ENCODE measurements at places on chromosomes 16 and 17.

GRCh38 chr17:38404174-38404943, 23.9 kb upstream of the ARHGAP23 start:
- no peak for DNase-seq

DNA sequence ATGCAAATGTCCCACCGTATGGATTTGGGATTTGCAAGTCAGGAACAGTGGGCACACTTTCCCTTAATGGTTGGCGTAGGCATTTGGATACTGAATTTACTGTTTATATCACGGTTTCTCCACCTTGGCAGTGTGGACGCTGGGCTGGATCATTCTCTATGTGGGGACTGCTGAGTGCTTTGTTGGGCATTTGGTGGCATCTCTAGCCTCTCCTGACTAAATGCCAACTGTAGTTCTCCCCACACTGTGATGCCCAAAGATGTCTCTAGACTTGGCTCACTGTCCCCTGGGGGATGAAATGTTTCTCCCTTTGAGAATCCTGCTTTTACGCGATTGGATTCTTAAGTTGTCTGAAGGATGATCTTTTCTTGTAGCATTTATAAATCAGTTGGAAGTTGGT, 49.0 kb downstream of the RBFOX1 start:
- no peak for DNase-seq

GRCh38 chr16:6146874-6147425, 1049.4 kb upstream of the EEF2KMT start:
- DNase-seq: no peak

DNA sequence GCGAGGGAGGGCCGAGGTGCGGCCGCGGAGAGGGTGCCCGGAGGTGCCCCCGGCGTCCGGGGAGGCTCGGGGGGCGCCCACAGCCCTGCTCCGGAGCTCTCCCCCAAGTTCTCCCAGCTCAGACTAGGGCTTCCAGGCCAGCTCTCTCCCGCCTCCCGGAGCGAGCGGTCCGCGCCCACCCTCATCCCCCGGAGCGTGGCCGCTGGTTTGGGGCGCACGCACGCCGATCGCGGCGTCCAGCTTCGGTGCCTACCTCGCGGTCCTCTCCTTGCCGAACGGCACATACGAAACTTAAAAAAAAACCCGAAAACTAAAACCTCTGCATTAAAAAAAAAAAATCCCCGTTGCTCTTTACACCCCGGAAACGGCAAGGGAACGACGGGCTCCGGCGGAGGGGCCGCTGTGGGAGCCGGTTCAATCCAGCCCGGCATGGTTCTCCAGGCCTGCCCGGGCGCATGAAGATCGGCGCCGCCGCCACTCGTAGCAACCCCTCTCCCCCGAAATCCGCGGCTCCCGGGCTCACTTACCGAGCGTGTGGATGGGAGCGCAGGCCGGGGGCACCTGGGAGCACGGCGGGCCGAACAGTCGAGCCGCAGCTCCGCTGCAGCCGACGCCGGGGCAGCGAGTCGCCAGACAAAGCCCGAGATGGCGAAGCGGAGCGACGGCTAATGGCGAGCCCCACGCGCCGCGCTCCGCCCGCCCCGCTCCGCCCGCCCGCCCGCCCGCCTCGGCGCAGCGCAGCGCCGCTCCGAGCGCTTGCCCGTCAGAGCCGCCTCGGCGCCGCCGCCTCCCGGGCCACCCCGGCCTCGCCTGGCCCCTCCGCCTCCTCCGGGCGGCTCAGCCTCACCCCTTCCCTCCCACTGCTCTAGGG, 973 bp upstream of the UBTF start:
- peak; percentile 72 for DNase-seq

- no peak for DNase-seq
Observed at GRCh38 chr16:66491716-66492064, 58.2 kb downstream of the TK2 start.

DNA sequence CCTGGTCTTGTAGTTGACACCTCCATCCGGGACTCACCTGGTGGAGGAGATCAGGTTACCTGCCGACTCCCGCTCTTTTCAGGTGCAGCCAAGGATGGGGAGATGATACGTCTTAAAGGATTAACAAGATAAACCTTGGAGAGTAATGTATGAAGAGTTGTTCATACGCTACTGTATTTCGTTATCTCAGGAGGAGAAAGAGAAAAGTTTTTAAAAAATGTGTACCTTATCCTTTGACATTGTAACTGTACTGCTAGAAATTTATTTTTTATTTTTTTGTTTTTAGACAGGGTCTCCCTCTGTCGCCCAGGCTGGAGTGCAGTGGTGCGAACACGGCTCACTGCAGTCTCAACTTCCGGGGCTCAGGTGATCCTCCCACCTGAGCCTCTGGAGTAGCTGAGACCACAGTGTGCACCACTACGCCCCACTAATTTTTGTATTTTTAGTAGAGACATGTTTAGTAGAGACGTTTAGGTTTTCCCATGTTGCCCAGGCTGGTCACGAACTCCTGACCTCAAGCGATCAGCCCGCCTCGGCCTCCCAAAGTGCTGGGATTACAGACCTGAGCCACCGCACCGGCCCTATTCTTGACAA, 764 bp upstream of the SMURF2 start:
- no peak for DNase-seq

DNA sequence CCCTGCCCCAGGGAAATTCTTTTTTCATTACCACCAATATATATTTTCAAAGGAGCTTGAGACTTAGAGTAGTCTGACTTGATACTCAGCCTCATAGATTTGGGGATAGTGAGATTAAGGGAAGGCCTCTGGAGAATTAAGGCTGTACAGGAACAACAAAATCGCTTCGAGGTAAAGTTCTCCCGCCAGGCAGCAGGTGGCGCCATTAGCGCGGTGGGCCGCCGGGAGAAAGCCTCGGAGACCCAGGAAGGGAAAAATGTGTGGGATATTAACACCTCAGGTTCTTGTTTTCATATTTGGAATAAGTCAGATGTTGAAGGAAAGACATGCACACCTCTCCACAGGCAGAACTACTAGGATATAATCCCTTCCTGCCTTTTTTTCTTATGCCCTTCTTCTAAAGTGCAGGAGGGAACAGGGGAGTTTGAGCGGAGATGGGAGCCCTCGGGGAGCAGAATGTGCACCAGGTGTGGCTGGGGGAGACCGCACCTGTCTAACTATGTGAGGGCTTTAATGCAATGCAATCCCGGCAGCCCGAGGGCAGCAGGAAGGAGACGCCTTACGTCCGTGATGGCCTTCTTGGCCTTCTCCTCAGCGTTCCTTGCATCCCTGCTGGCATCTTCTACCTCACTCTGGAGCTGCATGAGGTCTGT, 25.9 kb downstream of the MYH3 start:
- DNase-seq: no peak

DNA sequence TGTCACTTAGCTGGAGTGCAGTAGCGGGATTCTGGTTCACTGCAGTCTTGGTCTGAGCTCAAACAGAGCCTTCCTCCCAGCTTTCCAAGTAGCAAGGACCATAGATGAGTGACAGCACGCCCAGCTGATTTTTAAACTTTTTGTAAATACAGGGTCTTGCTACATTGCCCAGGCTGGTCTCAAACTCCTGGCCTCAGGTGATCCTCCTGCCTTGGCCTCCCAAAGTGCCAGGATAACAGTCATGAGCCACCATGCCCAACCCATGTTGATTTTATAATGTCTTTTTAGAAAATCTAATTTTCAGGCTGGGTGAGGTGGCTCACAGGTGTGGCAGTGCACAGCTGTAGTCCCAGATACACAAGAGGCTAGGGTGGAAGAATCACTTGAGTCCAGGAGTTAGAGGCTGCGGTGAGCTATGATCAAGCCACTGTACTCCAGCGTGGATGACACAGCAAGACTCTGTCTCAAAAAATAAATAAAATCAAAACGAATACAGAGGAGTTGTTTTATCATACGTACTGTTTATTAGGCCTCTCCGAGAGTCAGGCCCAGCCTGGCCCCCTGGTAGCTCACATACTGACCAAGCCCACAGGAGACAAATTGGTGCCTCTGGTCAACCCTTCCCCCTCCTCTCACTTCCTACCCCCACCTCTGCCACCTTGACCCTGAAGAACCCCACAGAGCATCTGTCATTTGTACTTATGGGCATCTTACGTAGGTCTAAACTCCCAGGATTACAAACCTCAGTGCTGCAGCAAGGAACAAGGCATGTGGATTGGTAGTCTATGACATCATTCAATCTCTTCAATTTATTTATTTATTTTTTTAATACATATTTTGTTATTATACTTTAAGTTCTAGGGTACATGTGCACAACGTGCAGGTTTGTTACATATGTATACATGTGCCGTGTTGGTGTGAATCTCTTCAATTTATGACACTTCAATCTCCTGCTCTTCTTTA, 13.6 kb downstream of the C16orf86 start:
- DNase-seq: no peak

GRCh38 chr16:80150978-80151721, 389.6 kb upstream of the DYNLRB2 start:
- DNase-seq: no peak

- no peak for DNase-seq
Observed at GRCh38 chr17:51709694-51710633, 448.6 kb downstream of the CA10 start.

- DNase-seq: no peak
Observed at GRCh38 chr17:1577583-1578013, 15.0 kb upstream of the PITPNA start.

- no peak for DNase-seq
Observed at GRCh38 chr16:56355786-56356275, 69.5 kb downstream of the AMFR start.

DNA sequence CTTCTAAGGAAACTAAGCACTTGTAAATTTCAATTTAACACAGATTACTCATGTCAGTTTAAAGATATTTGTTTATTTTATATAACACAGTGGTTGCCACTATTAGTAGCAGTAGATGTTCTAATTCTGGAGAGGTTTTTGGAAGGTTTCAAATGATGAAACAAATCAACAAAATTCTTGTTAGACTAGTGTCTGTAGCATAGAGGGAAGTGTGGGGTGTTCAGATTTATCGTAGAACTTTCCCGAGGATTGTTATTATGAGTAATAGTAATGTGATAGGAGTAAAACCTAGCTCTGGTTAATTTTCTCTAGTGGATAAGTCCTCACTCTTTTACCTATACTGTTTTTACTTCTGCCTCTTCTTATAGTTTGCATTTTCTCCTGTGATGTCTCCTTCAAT, 6.3 kb downstream of the GAN start:
- no peak for DNase-seq

DNA sequence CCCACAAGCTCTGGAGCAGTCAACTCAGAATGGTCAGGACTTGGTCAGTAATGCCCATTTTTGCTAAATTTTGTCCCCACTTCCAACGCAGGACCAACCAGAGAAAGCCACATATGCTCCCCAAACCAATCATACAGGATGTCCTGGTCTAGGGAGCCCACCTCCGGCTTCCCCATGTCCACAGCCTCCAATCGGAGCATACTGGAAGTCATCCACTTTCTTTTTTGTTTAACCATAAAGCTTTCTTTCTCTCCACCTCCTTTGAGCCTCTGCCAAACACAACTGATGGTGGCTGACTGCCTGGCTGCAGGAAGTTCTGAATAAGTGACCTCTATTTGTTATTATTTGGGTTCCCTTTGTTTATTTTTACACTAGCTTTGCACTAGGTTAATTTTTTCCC, 549.1 kb downstream of the WWOX start:
- DNase-seq: no peak

DNA sequence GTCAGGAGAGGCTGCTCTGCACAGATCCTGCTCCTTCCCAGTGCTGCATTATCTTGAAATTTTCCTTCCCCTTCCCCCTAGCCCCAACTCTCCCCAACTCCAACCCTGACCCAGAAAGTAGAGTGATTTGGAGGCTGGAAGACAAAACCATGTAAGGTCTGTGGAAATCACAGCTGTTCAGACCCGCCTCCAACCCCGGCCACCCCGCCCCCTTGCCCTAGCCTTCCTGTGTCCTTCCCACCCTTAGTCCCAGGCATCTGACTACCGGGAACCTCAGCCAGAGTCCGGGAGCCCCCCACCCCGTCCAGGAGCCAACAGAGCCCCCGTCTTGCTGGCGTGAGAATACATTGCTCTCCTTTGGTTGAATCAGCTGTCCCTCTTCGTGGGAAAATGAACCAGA, at the start of gene AOC3:
TSS of gene AOC3 (plus strand) at position 246 of the 400 bp plus-strand sequence. CDS start at position 391, 145 bp downstream.
- DNase-seq: no peak

GRCh38 chr16:67177743-67178699, 5.7 kb downstream of the MATCAP1 start:
- peak; percentile 43 for DNase-seq

DNA sequence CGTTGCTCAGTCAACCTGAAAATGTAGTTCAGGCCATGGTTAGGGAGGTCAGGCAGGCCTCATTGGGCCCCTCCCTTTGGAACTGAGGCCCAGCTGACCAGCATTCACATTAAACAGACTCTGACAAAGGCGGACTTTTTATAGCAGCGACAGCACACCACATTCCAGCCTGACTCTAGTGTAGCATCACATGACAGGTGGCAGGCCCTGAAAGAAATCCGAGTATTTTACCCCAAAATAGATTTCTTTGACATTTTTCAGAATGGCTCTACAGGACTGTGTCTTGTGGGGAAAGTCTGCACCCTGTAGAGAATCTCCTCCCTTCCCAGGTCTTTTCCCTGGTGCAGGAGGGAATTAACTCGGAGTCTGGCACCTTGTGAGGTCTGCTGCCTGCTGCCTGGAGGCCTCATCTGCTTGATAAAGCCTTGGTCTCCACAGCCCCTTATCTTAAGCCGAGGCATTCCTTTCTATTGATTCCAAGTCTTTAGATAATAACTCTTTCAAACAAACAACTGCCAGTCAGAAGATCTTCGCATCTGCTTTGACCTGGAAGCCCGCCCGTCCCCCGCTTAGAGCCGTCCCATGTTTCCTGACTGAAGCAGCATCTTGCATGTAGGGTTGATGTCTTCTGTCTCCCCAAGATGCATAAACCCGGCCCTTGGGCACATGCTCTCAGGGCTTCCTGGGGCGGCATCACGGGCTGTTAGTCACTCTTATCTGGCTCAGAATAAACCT, 44.0 kb upstream of the CAPN15 start:
- no peak for DNase-seq

- no peak for DNase-seq
Observed at GRCh38 chr16:14037960-14038359, 33.2 kb upstream of the MRTFB start.

DNA sequence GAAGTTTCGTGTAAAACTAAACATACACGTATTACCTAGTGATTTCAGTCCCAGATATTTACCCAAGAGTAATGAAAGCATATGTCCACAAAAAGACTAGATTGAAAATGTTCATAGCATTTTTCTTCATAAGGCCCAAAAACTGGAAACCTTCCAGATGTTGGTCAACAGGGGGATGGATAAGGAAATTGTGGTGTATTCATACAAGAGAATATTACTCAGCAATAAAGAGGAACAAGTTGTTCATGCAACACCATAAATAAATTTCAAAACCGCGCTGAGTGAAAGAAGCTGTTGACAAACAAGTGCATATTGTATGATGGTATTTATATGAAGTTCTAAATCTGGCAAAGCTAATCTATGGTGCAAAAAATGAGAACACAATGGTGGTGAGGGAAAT, 54.1 kb upstream of the NFAT5 start:
- DNase-seq: no peak

GRCh38 chr17:27980043-27980442, 62.4 kb upstream of the NLK start:
- DNase-seq: no peak

GRCh38 chr16:11079652-11080187, 135.4 kb downstream of the CLEC16A start:
- no peak for DNase-seq

- no peak for DNase-seq
Observed at GRCh38 chr16:11061629-11062270, 117.4 kb downstream of the CLEC16A start.
